ENCODE measurements at places on chromosomes 6 and 20.

DNA sequence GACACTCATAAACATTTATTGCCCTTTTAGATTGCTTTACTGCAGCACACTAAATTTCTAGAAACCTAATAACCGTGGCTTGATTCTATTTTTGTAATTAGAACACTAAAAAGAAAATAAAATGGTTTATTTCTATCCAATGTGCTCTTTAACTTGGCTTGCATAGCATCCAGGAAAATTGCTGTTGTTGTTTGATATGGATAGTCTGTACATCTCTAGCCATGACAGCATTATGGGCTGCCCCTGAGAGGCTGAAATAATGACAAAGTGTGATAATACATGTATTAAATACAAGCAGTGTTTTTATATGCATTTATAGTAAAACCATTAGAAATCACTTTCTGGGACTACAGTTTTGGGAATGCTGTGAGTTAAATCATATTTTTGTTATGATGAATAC is 472.5 kb downstream of the EPM2A start:
- DNase-seq = no peak

DNA sequence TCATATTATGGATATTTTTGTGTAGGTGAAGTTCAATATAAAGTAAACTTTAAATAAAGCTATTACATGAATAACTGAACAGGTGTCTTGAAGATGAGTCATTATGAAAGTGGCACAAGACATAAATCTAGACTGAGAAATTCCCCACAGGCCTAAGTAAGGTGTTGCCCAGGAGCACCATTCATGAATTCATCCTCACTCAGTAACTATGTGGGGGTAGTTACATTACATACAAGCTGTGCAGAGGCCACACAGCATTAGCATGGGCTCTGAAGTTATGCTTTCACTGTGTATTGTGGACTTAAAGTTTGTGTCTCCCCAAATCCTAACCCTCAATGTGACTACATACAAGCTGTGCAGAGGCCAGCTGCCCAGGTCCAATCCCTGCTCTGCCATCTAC is 65.9 kb downstream of the BCAS1 start:
- DNase-seq = no peak

DNA sequence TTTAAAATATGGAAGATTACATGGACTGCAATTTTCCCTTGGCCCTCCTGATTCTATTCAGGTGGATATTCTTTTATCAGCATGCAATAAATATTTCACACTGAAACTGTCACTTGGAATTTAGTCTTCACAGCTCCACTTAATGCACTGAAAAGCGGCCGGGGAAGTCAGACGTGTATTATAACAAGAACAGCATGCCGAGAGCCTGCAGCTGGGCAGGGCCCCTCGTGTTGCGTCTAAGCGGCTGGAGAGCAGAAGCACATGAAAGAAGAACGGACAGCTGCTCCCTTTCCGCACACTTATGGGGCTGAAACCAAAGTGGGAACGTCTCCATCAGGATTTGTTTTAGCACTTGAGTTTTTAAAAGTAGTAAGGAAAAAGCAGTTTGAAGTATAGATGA is 57.2 kb downstream of the LYRM4 start:
- DNase-seq = no peak

- no peak for DNase-seq
Observed at GRCh38 chr6:14280766-14281293, 163.3 kb downstream of the CD83 start.

GRCh38 chr6:95240514-95240913 is 336.8 kb upstream of the MANEA start:
- DNase-seq = no peak

All from urothelium cell line (cell line).